ENCODE measurements at places on chromosomes 5 and 9.

GRCh38 chr9:6757132-6757455 lies 679 bp upstream of the KDM4C start:
- peak; percentile 78 for DNase-seq

DNA sequence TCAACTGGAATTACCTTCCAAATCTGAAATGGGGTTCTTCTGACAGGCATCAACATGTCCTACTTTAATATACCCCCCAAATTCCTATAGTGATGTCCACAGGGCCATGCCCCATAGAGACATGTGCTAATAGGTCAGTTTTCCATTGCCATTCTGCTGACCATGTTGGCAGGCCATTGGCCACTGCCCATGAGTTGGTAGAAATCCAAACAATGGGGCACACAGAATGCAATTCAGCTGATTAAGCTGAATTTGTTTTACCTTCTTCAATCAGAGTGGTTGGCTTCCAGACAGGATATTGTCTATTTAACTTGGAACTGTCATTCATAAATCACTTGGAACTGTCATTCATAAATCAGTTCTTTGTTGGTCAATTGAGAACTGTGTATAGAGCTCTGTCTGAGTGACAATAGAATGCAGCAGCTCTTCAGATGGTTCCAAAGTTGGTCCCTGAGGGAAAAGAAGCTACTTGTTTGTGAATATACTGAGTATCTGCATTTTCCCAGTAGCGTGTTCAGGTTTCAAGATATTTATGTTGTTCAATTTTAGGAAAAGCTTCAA lies 336.9 kb downstream of the DRD1 start:
- DNase-seq: no peak

GRCh38 chr5:87722286-87722685 lies 309.6 kb upstream of the CCNH start:
- DNase-seq: no peak

DNA sequence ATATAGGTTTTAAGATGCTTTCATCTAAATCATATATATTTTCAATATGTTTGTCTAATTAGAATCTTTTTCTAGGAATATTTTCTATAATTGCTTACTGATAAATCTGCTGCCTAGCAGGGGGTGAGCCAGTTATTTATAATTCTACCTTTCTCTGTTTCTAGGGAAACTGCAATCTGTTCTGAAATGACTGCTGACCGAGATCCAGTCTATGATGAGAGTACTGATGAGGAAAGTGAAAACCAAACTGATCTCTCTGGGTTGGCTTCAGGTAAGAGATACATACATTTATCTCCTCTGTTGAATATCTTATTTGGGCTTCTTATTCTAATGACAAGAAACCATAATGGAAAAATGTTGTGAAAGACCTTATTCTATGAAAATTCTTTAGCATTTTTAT lies 127.3 kb downstream of the XRCC4 start:
- no peak for DNase-seq

DNA sequence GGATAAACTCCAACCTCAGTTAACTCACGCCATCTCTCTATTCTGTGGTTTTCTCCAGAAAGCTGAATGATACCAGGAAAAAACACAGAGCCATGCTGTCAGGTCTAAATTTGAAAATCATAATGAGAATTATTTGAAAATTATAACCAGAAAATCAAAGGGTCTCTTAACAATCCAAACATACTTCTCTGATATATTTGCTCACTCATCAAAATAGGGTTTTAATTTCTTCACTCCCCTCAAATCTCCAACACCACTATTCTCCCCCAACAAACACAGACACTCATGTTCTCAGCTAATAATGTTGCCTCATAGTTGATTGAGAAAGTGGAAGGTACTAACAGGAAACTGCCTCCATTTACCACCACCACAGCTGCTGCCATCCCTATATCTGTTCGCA lies 375.5 kb downstream of the TLE1 start:
- no peak for DNase-seq

GRCh38 chr5:173538018-173538417 lies 78.4 kb downstream of the BOD1 start:
- no peak for DNase-seq

- DNase-seq: no peak
These were observed 284.6 kb downstream of the ARRDC3 start for GRCh38 chr5:91098541-91098940.

- DNase-seq: no peak
These were observed 178.9 kb downstream of the MSX2 start for GRCh38 chr5:174903172-174903732.

GRCh38 chr9:28981129-28981528 lies 1407.8 kb upstream of the C9orf72 start:
- DNase-seq: no peak

DNA sequence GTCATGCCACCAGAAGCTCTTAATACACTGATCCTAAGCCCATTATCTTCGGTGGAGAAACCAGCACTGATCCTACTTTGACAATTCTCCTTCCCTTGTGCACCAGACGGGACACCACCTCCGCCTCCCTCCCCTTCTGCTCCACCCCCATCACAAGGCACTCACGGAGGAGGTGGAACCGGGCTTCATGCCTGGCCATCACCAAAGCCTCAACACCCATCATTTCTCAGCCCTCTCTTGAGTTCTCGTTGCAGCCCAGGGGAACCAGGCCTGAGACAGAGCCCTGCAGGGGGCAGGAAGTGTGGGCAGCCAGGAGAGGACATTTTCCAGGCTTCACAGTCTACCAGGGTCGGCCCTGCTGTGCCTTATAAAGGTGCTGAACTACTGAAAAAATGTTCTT lies 160.5 kb downstream of the GOLPH3 start:
- no peak for DNase-seq

DNA sequence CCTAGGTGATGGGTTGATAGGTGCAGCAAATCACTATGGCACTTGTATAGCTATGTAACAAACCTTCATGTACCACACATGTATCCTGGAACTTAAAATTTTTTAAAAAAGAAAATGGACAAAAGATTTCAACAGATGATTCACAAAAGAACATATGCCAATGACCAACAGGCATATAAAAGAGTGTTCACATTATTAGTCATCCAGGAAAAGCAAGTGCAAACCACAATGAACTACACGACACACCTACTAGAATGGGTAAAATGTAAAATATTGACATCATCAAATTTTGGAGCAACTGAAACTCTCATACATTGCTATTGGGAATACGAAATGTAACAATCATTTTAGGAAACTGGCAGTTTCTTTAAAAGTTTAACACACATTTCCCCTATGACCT lies 109.9 kb downstream of the YIPF5 start:
- no peak for DNase-seq

DNA sequence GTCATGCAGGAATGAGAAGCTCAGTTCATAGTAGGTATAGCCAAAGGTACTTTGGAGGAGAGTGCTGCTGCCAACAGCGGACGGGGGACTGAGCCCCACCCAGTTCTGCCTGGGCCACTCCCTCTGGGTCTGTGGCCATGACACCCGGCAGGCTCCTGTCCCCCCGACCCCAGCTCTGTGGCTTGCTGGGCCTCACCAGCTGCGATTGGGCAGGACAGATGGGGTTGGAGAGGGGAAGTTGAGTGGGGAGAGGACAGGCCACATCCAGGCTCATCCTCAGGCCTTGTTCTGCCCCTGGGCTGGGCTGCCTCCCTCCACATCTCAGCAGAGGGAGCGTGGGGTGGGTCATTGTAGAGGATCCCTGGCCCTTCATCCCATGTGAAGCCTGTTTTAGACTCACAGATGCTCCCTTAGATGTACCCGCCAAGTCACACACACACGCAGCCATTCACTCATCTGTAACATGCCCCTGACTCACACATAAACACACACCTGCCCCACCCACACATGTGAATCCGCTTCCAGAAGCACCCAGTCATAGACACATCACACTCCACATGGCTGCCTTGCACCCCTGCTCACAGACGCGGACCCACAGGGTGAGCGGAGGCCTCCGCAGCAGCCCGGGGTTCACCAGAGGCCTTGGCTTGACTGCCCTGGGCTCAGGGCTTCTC lies 48.8 kb downstream of the NTNG2 start:
- no peak for DNase-seq

GRCh38 chr5:17154211-17154996 lies 63.0 kb upstream of the BASP1 start:
- DNase-seq: no peak

DNA sequence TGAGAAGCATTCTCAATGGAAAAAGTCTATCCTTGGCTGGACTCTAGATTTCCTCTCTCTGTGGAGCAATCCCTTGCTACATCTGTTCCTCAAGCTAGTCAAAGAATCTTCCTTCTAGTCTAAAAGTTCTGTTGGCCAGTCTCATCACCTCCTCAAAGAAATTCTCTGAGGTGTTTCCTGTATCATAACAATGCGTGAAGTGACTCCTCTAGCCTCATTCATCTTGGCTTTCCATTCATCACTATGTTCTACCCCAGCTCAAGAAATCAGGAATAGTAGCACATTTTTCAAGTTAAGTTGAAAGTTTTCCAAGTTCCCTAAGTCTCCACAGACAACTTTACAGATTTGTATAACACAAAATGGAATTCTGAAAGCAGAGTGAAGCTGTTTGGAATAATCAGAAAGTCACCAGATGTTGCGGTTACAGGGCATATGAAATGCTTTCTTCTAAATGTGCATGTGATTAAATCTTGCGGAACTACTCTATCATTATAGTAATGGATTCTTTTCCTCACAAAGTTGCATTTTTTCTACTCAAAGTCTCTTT lies 176.6 kb upstream of the FREM1 start:
- no peak for DNase-seq
